Muscle of leg (tissue), 16 donors: ENCODE measurements at places on chromosomes 2 and 18. TPM values are rescaled to one million over a fixed set of nuclear protein-coding genes. Genes with fewer than 3 reads are reported as not detected.

Gene ITPRIPL1
- 4.4 TPM for total RNA-seq

Gene PKDCC
- total RNA-seq, result 147 TPM

Gene RSAD2
- total RNA-seq, result 3.3 TPM

Gene SCYGR4
- not detected for total RNA-seq
